Myocyte (in vitro differentiated cells): ENCODE measurements at places on chromosomes 7 and 10. TPM values are rescaled to one million over a fixed set of nuclear protein-coding genes. Genes with fewer than 3 reads are reported as not detected.

Gene IL2RA
- total RNA-seq, result not detected in 2 replicates

Gene MSMB
- total RNA-seq, result not detected in 2 replicates

Gene FOXI2
- not detected in 2 replicates for total RNA-seq

Gene SH2B2
- total RNA-seq, result 32.1 and 51.6 TPM in 2 replicates

Gene ZNF3
- 40.7 and 61.3 TPM in 2 replicates for total RNA-seq

Gene SYNPO2L
- 22.8 and 41.4 TPM in 2 replicates for total RNA-seq

Gene CRTAC1
- total RNA-seq, result not detected in 2 replicates

Gene CTAGE4
- not detected in 2 replicates for total RNA-seq
